Bone marrow (tissue), 2 donors: ENCODE measurements at places on chromosomes 16 and 17.

DNA sequence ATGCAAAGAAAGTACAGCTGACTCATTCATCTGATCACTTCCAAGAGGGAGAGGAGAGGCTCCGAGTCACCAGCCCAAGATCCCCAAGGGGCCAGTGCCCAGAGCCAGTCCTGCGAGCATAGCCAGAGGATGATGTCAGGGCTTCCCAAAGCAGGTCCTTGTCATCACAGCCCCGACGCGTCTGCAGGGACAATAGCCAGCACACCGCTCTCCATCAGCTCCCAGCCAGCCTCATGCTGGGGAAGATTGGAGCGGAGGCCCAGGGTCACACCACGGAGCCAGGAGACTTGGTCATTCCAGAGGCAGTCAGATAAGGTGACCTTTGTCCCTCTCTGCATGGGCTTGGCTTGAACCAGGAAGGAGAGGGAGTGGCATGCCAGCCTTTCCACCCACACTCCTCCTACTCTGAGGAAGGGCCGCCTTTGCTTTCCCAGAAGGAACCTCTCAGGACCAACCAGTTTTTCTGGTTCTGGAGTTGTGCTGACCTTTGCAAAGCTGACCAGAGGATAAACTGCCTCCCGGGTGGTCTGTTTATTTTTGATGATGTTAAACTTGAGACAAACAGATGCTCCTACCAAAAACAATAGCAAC lies 58.3 kb upstream of the ARHGAP44 start:
- DNase-seq, result no peak

GRCh38 chr17:19752216-19753050 lies 4.3 kb upstream of the ALDH3A1 start:
- DNase-seq, result no peak

DNA sequence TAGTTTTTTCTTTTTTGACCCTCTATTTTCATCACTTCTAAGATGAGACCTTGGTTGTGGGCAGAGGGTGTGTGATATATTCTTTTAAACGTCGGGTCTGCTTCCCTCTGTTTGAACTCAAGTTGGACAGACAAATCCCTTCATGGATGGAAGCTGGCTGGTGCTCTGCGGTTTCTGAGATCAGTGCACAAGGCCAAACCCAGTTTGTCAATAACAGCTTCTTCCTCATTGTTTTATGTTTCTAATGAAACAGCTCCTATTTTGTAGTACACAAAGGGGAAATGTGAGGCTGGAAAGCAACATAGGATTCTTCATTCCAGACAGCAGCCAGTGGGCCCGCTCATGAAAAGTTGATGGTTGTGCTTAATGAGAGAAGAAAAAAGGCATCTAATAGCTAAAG lies 159.6 kb downstream of the PRKCA start:
- no peak for DNase-seq

DNA sequence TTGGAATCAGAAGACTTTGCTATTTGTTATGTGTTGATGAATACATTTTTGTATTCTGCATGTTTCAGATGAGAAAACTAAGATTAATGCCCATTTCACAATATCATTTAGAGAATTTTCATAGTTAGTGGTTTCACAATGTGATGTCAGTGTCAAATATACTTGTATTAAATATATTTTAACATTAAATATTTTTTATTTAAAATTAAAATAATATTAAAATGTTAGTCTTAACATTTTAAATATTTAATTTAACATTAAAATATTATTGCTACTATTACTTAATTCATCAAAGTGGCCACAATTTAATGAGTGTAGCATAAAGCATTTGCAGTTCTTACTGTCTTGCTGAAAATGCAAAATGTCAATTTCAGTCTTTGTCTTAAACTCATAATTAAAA lies 478.8 kb downstream of the KCNJ2 start:
- DNase-seq, result no peak

GRCh38 chr16:23505180-23505665 lies 5.1 kb downstream of the GGA2 start:
- no peak for DNase-seq

GRCh38 chr16:56972403-56973293 lies 10.9 kb downstream of the CETP start:
- no peak for DNase-seq

DNA sequence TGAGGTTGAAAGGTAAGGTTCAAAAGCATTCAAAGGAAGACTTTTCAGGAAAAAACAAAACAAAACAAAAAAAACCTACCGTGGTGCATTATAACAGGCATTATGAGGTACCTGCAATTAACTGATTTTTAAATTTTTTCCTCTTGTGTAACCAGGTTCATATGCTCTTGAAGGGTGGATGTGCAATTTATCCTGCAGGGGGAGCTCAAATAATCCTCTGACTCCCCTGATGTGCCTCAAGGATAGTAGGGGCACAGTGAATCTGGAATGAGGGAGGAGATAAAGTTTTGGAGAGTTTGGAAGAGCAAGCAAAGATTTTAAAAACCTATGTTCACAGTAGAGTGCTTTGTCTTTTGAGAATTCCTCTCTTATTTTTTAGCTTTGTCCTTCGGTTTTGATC lies 1349.4 kb downstream of the CDH8 start:
- no peak for DNase-seq

DNA sequence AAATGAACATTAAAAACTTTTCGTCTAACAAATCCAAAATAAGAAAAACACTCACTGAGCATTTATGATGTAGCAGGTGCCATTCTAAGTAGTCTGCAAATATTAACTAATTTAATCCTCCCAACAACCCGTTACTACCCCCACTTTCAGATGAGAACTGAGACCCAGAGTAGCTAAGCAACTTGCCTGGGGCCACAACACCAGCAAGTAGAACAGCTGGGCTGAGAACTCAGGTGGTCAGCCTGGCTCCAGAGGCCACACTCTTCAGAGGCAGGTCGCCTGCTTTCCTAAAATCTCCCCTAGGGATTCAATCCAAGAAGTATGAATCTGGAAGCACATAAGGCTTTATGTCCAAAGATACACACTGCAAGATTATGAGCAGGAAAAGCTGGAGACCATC lies 6.2 kb downstream of the MBTPS1 start:
- DNase-seq, result no peak

DNA sequence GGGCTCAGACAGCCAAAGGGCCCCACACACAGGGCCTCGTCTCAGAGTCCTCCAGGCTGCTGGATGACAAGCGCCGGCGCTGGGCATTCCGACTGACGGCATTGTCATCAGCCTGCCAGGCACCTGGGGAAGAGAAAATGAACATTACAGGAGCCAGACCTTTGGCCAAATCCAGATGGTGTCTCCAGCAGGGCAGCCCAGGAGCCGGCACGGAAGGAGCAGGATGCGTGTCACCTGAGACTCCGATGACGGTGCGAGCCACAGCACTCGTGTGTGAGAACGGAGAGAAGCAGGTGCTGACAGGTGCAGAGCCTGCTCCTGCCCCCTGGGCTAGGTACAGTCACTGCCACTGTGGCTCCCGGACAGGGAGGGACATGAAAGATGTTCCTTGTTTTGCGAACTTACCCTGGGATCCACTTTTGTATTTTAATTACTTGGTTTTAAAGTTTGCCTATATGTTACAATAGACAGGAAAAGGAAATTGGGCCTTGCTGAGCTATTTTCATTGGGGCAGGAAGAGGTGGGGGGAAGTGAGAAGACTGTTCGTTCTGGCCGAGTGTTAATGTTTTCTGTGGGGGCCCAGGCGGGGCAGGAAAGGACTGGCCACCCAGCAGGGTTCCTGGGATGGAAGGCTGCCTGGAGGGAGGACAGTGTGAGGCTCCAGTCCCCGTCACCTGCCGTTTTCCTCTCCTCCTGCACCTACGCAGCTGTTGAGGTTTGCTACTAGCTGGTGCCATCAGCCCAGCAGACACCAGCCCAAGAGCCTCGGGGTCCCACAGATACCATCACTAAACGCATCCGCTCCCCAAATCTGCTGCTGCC lies 4.4 kb upstream of the FOXJ1 start:
- DNase-seq, result no peak

DNA sequence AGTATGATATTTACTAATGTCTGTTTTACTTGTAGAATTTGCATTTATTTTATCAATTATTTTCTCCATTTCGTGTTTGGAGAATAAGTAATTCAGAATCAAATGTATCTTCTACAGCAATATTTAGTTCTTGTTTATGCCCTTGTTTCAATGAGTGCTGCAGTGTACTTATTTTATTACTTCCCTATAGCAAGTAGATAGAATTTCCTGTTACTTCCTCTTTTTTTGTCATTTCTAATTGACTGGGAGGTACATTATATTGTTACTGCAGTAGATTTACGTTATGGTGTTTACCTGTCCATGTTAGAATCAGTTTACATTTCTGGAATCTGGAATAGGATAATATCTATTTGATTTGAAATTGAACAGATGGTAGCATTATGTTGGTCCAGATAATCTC lies 71.2 kb downstream of the OMG start:
- DNase-seq, result no peak

DNA sequence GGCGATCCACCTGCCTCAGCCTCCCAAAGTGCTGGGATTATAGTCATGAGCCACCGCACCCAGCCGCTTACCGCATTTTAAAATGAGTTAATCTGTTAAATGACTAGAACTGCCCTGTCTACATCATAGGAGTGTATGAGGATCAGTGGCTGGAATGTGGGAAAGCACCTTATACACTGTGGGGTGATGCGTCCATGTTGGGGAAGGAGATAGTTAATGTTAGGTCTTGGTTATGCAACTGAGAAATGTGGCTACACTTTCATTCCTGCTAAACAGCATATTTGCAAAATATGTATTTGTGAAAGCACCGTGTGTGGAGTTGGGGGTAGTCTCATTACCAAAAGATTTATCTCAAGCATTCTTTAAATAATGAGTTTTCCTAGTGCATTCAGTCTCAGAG lies 107.6 kb downstream of the SPACA3 start:
- DNase-seq, result no peak

GRCh38 chr17:82821554-82821953 lies 18.3 kb downstream of the ZNF750 start:
- DNase-seq, result no peak

GRCh38 chr17:29445844-29446243 lies 55.7 kb downstream of the TAOK1 start:
- no peak for DNase-seq

DNA sequence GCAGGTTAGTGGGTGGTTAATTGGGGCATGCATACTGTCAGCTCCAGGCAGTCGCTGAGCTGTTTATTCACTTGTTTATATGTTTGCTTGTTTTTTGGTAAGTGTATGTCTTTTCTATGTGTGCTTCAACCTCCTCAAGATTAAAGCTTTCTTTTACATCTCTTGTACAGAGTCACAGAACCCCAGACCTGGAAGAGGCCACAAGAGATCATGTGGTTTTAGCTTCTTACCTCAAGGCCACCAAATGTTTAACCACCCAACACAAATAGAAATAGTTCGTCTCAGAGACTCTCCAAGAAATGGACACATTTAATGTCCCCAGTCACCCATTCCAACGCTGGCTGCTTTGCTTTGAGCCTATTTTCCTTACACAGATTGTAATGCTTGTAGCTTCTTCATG lies 11.8 kb upstream of the TMEM98 start:
- DNase-seq, result no peak

DNA sequence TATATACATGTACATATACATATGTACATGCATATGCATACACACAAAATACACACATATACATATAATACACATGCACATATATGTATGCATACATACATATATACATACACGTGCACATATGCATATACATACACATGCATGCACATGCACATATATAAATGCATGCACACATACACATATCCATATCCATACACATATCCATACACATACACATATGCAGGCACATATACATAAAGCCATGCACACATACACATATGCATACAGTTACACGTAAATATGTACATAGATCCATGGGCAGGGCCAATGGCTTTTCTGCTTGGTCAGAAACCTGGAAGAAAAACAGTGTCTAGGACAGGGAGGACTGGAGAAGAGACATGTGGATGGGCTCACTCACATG lies 23.9 kb upstream of the USP10 start:
- DNase-seq, result no peak

DNA sequence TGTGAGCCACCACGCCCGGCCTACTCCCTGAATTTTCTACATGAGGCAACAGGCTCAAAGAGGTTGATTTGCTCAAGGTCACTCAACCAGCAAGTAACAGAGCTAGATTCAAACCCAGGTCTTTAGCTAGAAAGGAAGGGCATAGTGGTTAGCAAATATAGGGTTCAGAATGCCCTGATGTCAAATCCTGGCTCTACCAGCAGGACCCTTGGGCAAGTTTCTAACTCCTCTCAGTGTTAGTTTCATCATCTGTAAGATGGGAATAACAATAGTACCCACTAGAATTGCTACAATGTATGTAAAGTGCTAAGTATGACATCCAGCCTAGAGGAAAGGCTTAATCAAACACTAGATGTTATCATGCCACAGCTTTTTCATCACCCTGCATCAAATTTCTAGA lies 19.1 kb upstream of the CYB5B start:
- no peak for DNase-seq

- no peak for DNase-seq
Observed at GRCh38 chr17:46773676-46774075, 44.8 kb downstream of the WNT3 start.

DNA sequence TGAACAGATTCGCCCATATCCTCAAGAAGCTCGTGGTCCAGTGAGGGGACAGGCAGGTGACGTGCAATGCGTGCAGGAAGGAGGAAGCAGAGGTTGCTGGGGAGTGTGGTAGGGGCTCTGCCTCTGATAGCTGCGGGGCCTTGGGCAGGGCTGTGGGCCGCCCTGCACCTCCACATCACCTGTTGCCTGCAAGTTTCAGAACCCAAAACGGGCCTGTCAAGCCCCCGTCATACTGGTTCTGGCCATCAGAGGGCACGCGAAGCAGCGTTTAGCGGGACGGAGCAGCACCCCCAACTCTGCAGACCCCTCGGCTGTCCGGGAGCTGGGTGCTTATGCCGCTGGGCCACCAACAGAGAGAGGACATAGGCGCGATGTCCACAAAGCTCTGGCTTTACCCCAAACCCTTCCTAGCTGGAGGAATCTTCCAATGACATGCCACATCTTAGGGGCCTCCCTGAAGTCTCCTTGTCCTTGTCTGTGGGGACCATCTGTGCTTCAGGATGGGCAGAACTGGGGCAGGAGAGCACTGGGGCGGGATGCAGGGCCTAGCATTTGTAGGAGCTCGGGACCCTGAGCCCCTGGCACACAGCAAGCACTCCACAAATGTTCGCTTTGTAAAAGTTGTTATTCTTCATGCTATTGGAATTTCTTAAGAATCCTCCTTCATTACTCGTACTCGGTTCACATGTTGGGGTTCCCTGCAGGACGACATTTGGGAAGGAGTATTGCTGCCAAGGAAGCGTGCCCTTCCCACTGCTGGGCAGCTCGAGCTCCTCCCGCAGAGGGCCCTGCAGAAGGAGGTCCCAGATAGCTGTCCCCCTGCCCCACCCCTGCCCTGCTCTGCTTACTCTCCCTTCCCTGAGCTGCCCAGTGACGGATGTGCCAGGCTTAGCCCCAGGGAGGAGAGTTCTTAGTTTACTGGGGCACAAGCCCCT lies 64.3 kb downstream of the CNGB1 start:
- no peak for DNase-seq

- DNase-seq, result no peak
Observed at GRCh38 chr17:29141514-29141876, 38.7 kb downstream of the MYO18A start.
